Activated CD4-positive, alpha-beta T cell treated with anti-CD3 and anti-CD28 coated beads for 1 hour (primary cell): ENCODE measurements at places on chromosomes 1 and 21.

DNA sequence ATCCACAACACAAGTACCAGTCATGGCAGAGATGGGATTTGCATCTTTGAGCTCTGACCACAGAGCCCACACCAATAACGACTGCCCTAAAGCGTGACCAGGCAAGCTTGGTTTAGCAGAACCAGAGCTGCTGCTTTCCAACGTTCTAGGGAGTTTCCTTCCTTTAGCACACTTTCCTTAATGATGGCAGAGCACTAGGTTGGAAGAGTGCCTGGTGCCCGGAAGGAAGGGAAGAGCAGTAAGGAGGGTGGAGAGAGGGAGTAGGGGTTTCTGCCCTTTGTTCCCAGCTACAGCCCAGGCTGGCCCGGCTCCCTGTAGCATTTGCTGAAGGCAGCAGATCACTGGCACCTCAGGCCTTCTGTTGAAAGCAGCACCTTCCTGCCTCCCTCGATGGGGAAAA lies 6.1 kb upstream of the EVA1C start:
- DNase-seq = no peak

DNA sequence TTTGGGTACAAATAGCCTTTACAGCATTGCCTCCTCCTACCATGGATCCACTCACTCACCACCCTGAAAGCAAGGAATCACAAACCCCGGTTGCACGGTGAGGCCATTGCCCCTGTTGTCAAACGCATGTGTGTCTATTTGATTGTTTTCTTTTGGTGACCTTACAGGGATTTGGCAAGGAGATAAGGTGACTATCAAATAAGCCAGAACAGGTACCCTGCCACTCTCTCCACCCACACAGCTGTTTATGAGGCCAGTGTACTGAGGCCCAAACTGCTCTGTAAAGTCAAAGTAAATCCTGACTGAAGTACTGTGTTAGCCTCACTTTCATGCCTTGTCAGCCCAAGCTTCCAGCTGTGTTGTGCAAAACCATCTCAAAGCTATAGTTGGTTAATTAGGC lies 136.4 kb downstream of the HUNK start:
- no peak for DNase-seq

DNA sequence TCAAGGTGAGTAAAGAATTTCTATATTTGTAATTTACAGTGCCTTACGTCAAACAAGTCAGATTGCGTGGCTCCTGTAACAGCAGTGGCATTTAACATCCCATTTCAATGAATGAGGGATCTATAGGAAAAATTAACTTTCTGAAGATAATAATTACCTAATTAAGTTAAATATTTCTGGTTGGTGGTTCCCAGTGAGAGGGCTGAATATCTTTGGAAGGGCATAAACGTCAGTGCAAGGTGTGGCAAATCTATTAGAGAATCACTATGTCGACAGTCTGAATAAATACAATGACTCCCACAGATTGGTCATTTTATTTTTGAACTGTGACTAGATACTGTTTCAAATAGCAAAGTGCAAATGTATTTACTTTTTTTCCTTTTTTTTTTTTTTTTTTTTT lies 80.0 kb downstream of the S1PR1 start:
- DNase-seq = no peak

DNA sequence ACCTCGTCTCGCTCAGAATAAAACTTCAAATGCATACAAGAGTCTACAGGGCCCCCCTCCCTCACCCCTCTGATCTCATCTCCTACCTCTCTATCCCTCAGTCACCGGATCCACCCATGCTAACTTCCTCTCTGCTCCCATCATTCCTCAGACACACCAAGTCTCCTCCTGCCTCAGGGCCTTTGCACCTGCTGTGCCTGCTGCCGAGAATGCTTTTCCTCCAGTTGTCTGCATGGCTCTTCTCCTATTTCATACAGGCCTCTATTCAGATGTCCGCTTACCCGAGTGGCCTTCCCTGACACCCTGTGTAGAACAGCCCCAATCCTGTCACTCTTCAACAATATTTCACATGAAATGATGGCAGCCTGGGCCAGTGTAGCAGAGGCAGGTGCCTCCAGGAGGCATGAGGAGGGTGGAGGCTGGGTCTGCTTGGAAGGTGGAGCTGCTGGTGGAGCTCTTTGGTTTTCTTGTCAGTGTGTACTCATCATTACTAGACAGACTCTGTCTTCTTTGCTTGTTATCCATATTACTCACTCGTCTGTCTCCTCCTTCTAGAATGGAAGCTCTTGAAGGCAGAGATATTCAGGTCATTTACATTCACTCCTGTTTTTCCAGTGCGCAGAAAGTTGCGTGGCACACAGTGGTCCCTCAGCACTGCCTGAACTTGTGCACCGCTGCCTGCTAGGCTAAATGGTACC lies 4.2 kb downstream of the SH2D2A start:
- DNase-seq = no peak

DNA sequence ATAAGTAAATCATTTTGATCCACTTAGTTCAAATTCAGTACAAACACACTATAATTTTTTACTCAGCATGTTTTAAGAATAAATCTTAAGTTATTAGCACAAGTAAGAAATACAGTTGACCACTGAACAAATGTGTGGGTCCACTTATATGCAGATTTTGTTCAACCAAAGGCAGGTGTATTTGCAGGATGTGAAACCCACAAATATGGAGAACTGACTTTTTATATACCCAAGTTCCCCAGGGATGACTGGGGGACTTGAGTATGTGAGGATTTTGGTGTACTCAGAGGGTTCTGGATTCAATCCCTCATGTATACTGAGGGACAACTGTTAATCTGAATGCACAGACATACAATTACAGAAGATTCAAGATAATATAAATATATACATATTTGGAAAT lies 25.7 kb upstream of the ERICH3 start:
- DNase-seq = no peak

- no peak for DNase-seq
Observed at GRCh38 chr1:96741335-96741734, 19.8 kb downstream of the PTBP2 start.

- no peak for DNase-seq
Observed at GRCh38 chr1:40620150-40620549, 45.3 kb downstream of the RIMS3 start.

GRCh38 chr1:246588159-246588721 lies 22.0 kb downstream of the CNST start:
- DNase-seq = no peak

GRCh38 chr21:46562964-46563607 lies 41.8 kb downstream of the S100B start:
- DNase-seq = no peak

GRCh38 chr1:246218686-246219085 lies 288.4 kb downstream of the SMYD3 start:
- no peak for DNase-seq

DNA sequence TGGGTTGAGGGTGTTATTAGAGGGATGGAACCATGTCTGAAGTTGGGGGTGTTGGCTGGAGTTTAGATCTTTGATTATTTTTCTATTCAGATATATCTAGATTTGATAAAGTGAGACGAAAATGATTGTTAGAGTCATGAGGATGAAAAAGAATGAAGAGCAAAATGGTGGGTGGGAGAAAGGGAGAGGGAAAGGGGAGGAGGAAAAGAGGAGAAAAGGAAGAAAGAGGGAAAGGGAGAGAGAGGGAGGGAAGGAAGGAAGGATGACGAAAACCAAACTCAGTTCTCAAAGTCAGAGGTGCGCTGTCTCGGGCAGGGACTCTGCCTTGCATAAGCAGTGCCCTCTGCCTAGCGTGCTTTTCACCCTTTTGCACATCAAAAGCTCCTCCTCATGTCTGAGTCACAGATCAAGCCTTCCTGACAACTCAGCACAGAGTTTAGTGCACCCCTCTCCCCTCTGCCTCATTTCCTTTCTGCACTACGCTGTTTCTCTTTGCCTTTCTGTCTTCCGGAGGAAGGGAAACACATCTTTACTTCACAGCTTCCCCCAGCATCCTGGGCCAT lies 225.8 kb upstream of the PROX1 start:
- peak; percentile 33 for DNase-seq

- DNase-seq = no peak
Observed at GRCh38 chr21:41605178-41605933, 97.4 kb upstream of the TMPRSS2 start.

DNA sequence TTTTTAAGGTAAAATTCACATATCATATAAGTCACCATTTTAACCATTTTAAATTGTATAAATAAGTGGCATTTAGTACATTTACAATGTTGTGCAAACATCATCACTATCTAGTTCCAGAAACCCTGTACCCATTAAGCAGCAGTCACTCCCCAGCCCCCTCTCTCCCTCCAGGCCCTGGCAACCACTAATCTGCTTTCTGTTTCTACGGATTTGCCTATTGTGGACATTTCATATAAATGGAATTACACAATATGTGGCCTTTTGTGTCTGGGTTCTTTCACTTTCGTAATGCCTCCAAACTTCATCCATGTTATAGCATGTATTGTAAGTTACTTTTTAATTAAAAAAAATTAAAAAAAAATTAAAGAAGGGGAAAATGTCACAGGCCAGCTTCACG lies 58.0 kb upstream of the RAB3GAP2 start:
- no peak for DNase-seq

DNA sequence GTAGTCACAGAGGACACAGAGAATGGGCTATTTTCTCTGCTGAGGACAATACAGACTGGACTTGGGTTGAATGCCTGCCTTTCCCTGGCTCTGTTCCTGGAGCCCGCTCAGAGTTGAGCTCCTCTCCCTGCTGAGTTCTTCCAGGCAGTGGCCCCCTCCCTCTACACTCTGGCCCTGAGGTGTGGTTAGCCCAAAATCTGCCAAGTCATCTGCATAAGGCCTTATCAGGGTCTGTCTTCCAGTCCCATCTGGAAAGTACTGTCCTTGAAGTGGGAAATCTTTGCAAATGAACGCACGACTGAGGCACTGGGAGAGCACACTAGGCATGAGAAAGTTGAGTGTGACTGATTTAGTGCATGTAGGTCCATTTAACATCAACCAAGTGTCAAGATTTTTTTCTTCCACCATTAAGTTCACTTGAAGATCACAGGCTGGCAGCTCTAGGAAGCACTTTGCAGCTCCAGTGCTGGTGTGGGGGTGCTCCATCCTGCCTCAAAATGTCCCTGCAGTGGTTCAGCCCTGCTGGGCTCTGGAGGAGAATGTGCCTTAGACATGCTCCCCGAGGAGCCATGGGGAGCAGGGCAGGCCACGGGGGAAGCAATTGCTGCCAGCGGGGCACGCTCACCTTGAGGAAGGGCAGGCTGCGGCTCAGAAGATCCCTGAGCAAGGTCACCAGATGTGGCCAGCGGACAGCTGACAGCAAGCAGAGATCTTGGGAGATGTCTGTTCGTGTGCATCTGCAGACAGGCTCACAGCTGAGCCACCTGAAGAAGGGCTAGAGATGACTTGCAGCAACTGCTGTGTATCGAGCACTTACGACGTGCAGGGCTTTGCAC lies 41.5 kb downstream of the IER5 start:
- DNase-seq = no peak

DNA sequence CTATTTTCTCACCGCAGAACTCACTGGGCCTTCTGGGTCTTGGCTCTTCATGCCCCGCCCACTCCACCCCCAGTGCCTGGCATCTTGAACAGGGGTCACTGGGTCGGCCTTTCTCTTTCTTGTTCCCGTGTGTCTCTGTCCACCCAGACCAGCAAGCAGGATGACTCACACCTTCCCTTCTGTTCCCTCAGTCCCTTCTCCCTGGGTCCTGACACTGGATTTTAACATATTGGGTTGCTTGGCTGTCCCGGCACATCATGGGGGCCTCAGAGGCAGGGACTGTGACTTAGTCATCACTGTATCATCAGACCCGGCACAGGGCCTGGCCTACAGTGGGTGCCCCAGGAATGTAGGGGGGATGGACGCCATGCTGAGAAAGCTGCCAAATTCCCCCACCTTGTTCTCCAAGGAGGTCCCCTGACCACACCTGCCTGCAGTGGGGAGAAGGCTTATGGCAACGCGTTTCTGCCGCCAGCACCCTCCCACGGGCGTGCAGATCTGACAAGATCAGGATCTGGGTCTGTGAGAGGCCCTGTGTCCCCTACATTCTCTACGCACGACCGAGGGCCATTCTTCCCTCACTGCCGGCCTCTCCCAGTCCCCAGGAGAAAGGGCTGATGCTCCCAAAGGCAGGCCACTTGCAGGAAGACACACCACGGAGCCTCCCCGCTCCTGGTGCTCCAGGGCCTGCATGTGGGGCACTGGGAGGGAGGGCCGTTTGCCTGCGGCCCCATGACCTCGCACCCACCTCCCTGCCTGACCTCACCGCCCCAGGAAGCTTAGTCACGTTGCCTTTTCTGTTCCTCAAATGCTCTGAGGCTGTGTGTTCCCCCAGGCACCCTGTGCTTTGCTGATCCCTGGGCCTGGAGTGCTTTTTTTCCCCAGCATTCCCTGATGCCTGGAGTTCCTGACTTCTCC lies 157.2 kb upstream of the TMEM51 start:
- DNase-seq = no peak

DNA sequence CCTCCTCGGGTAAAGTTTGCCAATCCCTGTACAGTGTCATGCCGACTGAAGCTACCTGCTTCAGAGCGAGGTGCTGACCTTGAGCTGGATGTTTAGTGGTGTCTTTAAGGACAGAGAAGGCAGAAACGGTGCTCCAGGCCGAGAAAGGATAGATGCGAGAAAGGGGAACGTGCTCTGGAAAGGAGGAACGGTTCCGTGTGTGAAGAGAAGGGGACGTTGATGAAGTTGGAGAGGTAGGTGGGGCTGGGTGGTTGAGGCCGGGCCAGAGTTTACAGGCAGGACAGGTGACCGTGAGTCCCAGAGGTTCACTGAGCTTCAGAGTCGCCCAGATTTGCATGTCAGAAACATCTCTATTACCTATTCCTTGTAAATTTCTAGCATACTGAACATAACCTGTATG lies 90.7 kb downstream of the SCCPDH start:
- DNase-seq = no peak

DNA sequence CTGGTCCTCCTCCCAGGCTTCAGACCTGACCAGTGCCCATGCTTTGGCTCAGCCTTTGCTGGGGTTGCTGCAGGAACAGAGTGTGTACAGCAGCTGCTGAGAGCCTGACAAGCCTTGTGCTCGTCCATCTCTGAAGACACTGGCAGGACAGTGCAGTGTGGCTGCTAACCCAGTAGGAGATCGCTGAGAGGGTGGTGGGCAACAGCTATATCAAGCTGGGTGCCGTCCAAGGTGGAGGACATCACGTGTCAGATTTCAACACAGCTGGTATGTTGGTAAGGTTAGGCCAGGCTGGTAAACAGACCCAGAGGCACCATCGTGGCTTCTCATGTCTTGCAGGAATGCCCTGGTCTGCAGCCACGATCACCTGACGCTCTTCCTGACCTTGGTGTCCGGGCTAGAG lies 17.9 kb upstream of the SLC25A34 start:
- DNase-seq = no peak

GRCh38 chr1:6521536-6521935 lies 30.1 kb upstream of the PLEKHG5 start:
- DNase-seq = no peak

DNA sequence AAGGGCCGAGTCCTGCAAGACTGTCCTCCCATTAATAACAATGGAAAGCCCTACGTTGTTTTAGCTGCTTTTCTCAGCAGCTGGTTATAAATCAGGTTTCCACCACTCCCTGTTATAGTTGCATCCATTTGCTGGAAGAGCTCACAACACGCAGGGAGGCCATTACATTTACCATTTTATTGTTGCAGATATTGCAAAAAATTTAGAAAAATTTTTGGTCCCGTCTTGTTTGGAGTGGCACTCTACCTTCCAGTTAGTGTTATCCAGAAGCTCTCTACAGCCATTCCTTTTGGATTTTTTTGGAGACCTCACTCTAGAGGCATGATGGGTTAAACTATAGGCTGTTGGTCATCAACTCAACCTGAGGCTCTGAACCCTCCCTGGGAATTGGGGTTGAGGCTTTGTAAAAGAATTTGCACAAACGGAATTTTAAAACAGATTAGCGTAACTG lies 1532.1 kb upstream of the TPTE start:
- DNase-seq = no peak
